ENCODE measurements at places on chromosomes 6 and 20.

DNA sequence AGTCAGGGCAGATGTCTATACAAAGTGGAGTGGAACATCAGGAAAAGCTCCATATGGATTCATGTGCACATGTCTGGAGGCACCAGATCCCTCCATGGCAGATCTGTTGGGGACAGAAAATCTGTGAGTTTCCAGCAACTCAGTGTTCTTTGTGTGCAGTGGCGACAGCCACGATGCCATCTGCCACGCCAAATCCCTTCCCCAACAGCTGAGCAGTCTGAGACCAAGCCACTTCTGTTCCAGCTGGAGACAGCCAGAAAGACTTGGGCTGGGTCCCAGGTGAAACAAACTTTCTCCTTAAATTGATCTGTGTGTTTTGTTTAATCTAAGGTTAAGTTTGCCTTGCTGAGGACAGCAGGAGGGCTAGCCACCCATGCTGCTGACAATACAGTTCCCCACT lies 22.9 kb downstream of the FKBP1A start:
- no peak for DNase-seq

- no peak for DNase-seq
Measured at GRCh38 chr6:99882128-99882702, 111.8 kb downstream of the MCHR2 start.

DNA sequence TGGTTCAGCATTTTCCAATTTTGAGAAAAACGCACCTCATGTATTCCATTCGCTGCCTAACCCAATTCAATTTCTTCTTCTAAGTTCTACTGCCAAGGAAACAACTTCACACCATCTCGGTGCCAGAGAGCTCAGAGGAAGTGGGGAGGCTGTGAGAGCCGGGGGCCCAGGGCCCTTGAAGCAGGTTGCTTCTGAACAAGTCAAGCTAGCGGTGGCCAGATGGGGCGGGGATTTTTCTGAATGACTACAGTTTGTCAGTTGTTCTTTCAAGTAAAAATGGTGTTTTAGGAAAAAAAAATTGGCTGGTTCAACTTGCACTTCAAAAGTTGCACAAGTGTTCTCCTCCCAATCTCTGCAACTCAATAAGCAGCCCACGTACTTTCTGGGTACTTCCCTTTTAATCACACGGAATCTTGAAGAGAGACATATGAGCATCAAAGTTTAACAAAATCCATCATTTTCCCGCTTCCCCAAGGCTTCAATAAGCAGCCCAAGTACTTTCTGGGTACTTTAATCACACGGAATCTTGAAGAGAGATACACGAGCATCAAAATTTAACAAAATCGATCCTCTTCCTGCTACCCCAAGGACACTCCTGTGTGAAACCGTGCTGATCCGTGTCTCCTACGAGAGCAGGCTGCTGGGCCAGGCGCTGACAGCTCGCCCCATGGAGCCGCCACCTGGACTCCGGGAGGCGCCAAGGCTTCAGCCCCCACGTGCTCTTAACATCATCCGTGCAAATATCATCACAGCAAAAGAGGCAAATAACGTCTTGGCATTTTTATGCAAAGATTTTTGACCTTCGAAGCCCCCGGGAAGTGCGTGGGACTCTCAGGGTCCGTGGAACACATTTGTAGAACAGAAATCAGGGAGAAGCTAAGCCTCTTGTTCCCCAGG lies 186.7 kb upstream of the PDE10A start:
- DNase-seq = no peak

GRCh38 chr6:151699719-151700118 lies 107.8 kb upstream of the ESR1 start:
- no peak for DNase-seq

DNA sequence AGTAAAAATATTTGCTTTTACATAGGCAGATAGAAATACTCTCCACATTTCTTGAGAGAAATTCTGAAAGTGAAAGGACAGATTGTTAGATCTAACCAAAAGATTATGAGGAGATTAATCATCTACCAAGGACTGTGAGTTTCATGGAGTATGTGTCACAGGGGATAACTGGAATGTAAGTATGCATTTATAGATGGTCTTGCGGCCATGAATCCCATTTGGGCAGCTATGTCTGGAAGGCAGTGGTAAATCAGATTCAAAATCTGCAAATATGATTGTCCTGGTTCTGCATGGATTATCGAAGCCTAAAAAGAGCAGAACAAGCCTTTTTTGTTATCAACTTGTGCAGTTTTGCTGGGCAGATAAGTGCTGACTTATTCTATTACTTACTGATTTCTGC lies 293.8 kb downstream of the RFPL4B start:
- DNase-seq = no peak

GRCh38 chr20:18466574-18466893 lies 296 bp downstream of the DZANK1 start:
- DNase-seq = no peak

DNA sequence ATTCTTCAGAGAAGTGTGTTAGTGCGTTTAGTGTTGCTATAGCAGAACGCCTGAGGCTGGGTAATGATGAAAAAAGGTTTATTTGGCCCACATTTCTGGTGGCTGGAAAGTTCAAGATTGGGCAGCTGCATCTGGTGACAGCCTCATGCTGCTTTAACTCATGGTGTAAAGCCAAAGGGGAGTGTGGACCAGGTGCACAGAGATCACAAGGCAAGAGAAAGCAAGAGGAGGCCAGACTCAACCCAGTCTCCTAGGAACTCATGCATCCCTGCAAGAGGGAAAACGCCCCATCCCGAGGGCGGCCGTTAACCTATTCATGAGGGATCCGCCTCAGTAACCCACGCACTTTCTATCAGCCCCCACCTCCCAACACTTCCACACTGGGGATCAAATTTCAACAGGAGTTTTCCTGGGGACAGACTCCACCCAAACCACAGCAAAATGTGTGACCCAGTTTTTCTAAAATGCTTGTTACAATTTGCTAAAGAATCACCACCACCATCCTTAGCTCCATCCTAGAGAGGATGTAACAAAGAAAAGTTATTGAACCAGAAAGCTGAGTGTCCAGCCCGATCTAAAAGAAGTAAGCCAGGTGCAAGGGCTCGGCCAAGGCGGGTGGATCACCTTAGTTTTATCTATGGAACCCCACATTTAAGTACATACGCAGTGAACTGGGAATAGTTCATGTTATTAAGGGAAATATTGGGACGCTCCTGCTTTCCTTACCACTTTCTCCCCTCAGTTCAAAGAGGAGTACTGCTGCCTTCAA lies 164.8 kb downstream of the QKI start:
- no peak for DNase-seq

DNA sequence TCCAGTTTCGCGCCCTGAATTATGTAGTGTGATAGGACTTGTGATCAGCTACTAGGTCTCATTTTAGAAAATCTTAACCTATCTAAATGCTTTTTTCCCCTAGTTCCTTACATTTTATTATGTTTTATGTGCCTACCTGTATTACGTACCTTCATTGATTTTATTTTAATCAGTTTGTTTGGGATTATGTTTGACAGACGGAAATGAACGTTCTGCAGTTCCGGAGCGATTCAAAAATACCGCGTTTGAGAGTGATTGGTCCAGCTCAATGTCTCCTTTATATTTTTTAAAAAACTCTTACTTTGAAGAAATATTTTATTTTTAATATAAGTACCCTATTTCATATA lies 114.3 kb upstream of the BTN3A2 start:
- DNase-seq = no peak

DNA sequence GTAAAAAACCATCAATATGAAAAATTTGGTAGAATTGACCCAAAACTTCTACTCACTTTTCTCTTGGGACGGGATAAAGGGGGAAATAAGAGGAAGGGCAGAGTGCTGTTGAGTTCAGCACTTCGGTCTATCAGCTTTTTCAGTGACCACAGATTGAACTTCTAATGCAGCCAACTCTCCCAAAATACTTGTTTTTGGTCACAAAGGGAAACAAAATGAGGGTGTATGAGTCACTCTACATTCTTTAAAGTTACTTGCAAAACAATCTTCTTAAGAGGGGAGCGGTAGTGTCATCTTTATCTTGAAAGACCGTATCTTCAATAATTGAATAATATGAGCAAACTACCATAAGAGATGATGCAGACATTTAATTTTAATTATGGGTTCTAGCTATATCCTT lies 661.3 kb downstream of the CD109 start:
- DNase-seq = no peak

DNA sequence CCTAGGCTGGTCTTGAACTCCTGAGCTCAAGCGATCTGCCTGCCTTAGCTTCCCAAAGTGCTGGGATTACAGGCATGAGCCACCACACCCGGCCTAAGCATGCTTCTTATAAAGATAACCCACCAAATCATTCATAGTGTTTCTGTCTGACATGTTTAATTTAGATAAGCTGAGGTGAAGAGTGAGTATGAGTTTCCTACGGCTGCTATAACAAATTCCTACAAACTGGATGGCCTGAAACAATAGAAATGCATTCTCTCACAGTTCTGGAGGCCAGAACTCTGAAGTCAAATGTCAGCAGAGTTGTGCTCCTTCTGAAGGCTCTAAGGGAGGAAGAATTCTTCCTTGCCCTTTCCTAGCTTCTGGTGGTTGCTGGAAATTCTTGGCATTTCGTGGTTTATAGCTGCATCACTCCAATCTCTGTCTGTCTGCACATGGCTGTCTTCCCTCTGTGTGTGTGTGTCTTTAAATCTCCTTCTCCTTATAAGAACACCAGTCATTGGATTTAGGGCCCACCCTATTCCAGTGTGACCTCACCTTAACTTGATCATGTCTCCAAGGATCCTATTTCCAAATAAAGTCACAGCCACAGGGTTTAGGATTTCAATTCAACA lies 29.9 kb downstream of the MAPK13 start:
- no peak for DNase-seq

- DNase-seq = no peak
Measured at GRCh38 chr6:45640081-45640491, 262.4 kb upstream of the SUPT3H start.

GRCh38 chr6:136607932-136608772 lies 57.9 kb upstream of the MAP7 start:
- DNase-seq = peak; percentile 65

Data from stimulated activated CD8-positive, alpha-beta memory T cell treated with anti-CD3 and anti-CD28 coated beads, Interleukin-7, amount 100 ng/mL, for 1 hour (primary cell).